ENCODE measurements at places on chromosomes 2 and 18.
A peak's percentile ranks its signal among the peaks of the same experiment; 100 is the strongest.

- DNase-seq: peak; percentile 25
Observed at GRCh38 chr18:51030537-51031258, 685 bp downstream of the SMAD4 start.

- no peak for DNase-seq
Observed at GRCh38 chr18:39724652-39725051, 2159.1 kb upstream of the CELF4 start.

DNA sequence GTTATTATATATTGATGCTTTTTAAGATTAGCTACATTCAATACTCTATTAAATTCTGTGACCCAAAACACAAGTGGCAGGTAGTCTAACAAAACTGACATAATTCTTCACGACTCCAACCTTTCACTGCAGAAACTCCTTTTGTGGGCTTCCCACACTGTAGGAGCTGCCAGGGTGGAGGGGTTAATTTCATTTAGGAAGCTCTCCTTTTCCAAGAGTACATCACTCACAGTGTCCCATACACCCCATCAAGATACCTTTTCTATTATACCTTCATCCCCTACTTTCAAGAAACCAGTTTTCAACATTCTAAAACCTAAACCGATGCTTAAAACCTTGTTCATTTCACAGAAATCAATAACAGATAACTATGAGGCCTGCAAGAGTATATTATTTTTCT is 825 bp downstream of the THUMPD2 start:
- DNase-seq: no peak

GRCh38 chr2:15747603-15748471 is 156.2 kb downstream of the DDX1 start:
- no peak for DNase-seq

- DNase-seq: no peak
Observed at GRCh38 chr2:47303341-47304148, 99.4 kb upstream of the MSH2 start.

DNA sequence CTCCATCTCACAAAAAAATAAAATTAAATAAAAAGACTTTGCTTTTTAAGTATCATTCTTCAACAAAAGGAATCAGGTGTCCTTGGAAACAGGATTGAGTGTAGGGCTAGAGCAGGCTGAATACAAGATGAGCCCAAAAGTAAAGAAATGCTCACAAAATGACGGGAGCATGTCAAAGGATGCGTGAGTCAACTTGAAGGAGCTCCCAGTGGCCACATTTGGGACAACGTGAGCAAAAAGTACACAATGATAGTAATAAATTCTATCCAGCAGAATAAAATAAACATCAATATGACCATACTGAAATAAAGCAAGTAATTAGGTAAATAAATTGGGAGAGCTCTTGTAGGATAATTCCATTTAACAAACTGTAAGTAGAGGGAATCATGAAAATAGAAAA is 220.7 kb downstream of the PHLPP1 start:
- DNase-seq: no peak

- DNase-seq: no peak
Observed at GRCh38 chr2:144275340-144275739, 244.6 kb downstream of the ZEB2 start.

DNA sequence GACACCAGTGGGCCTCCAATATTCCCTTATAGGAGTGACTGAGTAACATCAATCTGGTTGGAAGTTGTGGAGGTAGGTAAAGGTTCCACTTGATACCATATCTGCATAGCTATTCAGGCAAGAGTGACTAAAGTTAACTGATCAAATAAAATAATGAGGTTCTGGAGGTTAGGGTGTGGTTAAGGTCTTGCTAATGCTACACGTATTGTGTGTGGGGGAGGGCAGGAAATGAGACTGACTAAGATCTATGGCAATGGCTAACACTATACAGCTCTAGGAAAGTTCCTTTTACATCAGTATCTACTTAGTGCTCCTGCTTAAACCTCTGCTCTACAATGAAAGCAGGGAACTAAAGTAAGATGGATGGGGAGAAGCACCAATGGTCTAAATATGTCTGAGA is 149.1 kb upstream of the MGAT5 start:
- no peak for DNase-seq

- no peak for DNase-seq
Observed at GRCh38 chr18:9825571-9826073, 60.2 kb upstream of the TXNDC2 start.

DNA sequence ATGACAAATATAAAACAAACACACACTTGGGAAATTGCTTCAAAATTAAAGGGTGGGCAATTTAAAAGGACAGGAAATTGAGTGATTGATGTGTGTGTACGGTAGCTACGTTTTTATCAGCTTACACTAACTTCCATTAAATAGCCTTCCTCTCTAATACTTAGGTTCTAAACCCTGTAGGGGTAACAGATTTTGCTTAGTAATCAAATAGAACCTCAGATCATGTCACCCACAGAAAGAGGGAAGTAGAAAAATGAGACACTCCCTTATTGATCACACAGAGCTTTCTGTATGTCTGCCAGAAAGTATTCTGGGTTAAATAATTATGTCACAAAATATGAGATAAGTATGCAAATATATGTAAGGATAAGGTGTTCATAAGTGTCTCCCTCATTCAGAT is 93.3 kb downstream of the ICA1L start:
- DNase-seq: no peak

GRCh38 chr2:71683070-71683469 is 229.7 kb downstream of the DYSF start:
- no peak for DNase-seq

DNA sequence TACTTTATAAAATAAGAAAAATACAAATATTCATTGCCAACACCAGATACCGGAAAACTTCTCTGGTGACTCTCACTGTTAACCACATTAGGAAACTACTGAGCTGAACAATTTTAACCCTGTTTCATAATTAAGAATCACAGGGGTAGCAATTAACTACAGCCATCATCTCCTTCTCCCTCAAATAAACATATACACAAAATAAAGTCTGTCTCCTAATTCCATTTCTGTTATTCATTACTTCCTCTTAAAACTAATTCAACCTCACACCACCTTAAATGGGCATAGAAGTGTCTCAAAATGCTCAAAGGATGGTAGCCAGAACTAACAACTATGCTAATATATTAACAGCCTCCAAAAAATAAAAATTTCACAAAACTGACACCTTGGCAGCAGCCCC is 60.7 kb downstream of the ACVR1 start:
- no peak for DNase-seq

DNA sequence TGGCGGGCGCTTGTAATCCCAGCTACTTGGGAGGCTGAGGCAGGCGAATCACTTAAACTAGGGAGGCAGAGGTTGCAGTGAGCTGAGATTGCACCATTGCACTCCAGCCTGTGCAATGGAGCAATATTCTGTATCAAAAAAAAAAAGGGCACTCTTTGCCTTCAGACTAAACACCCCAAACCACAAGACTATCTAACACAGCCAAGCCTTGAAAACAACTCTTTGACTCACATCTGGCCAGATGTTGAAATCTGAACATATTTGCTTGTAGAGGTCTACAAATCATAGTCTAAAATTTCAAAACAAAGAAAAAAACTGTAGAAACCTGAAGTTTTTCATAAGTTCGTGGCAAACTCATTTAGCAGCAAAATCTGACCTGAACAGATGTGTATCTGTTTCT is 94.9 kb downstream of the FAM161A start:
- DNase-seq: no peak
